CD4-positive, alpha-beta T cell treated with Interleukin-21 for 1 hour (primary cell): ENCODE measurements at places on chromosomes 5 and 9.

DNA sequence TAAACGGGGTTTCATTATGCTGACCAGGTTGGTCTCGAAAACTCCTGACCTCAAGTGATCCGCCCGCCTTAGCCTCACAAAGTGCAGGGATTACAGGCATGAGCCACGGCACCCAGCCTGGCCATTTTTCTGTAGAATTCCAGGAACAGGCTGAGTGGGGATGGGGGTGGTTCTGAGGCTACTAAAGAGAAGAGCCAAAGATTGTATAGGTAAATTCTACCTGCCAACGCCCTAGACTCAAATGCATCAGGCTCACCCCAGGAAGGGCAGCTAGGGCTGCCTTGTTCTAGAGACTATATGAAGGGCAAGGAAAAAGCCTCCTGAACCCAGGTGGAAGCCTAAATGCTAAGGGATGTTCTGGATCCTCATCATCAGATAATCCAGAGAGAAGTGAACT is 1.6 kb upstream of the C5orf52 start:
- DNase-seq: no peak

DNA sequence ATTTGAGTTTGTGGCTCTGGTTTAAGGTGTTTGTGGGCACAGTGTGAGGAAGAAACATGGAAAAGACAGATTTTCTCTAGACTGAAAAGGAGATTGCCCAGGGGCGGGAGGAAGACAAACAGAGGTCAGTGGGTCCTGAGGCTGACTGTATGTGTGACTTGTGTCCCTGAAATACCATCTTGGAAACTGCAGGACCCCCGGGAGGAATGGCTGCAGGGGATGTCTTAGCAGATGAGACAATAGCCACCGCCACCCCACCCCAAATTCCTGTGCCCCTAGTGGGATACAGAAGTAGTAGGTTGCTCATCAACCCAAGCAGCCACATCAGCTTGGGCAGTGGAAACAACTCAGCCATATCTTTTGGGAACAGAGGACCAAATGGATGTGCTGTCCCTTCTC is 1.7 kb upstream of the PSAT1 start:
- DNase-seq: no peak

GRCh38 chr9:34579104-34579807 is 10.3 kb downstream of the CNTFR start:
- no peak for DNase-seq

GRCh38 chr9:108924466-108924865 is 9.5 kb downstream of the ELP1 start:
- DNase-seq: no peak

DNA sequence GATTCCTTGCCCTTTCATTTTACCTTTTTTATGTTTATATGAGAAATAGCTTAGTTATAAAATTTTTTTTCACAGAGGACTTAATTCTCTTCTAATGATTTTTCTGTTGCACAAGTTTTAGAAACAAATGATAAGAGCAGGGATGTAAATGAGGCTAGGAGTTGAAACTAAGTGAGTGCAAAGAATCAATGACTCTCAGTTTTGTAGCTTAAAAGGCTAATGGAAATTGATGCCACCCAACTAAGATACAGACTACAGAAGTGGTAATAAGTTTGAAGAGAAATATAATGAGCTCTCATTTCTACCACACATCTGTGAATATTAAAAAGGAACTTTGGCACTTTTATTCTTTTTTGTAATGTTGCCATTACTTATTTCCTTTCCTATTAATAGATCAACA is 105.1 kb downstream of the LURAP1L start:
- DNase-seq: no peak

DNA sequence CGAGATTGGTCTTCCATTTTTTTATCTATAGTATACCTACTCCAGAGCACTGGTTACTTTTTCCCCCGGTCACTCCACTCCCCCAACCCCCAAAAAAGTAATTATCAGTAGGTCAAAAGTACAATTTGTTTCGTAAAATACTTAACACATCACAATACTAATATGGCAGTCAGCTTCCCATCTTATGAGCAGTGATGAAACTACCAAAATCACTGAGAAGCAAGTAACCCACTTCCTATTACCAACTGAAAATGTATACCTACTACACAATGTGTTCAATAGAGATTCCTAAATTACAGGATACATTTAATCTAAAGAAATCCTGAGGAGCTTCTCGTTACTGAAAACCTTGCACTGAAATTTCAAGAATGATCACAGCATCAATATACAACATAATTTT is 1.9 kb downstream of the CERT1 start:
- no peak for DNase-seq

DNA sequence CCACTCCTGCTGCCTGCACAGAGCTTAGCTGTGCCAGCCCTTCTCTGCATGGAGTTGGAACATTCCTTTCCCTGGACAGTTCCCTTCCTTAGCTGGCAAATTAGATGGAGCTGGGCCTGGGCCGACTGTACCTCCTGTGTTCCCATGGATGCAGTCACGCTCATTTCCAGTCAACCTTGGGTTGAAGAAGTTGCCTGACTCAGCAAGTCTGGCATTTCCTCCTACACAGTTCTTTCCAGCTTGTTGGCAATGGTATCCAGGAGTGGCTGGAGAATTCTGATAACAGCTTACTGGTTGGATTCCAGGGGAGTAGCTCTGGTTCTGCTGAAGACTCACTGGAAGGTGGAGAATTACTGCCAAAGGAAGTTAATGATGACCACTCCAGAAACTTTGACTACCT is 9.2 kb upstream of the TAF1L start:
- DNase-seq: no peak

DNA sequence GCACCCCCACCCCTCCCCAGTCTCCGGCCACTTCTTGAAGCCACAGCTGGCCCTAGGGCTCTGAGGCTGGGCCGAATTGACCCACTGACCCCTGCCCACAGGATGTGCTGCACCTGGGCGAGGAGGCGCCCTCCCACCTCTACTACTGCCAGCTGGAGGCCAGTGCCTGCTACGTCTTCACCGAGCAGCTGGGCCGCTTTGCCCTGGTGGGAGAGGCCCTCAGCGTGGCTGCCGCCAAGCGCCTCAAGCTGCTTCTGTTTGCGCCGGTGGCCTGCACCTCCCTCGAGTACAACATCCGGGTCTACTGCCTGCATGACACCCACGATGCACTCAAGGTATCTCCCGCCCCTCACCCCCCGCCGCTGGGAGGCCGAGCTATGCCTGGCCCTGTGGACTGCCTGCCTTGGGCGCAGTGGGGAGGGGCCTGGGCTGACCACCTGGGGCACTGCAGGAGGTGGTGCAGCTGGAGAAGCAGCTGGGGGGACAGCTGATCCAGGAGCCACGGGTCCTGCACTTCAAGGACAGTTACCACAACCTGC is 21.3 kb downstream of the HK3 start:
- DNase-seq: no peak

DNA sequence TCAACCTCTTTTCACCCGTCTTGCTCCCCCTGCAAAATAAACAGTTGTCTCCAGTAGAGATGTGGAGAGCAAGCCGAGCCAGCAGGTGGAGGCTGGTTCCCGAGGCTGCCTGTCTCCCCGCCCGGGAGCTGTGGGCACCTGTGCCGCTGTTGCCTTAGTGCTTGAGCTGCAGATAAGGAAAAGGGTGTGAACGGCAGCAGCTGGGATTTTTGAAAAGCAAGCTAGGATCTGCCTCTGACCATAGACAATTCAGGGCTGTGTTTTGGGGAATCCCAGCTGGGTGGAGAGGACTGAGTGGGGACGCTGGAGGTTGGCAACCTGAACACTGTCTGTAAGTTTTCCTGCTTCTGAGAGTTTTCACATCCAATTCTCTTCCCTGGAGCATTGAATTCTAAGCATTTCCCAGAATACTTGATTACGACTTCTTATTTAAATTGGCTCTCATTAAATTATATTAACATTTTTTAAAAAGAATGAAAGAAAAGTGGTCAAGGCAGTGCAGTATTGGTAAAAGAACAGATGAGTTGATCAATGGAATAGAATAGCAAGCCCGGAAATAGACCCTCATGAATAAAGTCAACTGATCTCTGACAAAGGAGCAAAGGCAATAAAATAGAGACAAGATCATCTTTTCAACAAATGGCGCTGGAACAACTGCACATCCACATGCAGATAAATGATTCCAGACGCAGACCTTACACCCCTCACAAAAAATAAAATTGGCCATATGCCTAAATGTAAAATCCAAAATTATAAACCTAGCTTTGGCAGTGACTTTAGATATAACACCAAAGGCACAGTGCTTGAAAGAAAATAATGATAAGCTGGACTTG is 9.7 kb downstream of the WNK2 start:
- no peak for DNase-seq

DNA sequence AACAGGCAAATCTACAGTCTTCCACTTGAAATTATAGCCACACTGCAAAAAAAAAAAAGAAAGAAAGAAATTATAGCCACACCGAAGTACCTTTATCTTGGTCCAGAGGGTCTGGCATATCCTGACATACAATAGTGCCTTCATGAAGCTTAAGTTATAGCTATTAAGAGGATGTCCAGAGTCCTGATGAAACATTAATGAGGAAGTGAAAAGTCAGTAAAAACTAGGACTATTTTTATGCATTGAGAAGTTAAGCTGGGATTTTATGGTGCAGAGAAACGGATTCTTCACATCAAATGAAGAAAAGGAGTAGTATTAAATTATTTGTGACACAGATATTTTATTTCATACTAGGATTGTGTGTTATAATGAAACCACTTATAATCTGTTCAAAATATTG is 123.9 kb downstream of the SV2C start:
- no peak for DNase-seq

GRCh38 chr5:148395031-148395430 is 11.3 kb downstream of the FBXO38 start:
- DNase-seq: no peak

DNA sequence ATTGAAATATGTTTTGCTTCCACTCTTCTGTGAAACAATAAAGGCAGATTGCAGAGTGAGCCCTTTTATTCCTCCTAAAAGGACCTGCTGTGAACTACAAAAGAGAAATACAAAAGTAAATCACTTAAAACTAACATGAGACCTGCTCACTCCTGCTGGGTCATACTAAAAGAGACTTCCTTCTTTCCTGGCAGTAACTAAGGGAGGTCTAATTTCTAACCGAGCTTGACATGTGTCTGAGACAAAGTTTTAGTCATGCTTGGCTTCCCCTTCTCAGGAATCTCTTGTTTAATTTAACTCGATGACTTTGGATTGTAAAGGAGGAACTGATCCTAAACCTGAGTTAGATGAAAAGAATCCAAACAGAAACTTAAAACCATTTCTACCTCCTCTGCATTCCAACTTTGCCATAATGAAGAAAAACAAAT is 86.4 kb upstream of the CDH6 start:
- no peak for DNase-seq

- DNase-seq: no peak
These were observed 657.2 kb downstream of the TLE1 start for GRCh38 chr9:81032030-81032572.

GRCh38 chr9:19184144-19184917 is 46.2 kb upstream of the DENND4C start:
- peak; percentile 81 for DNase-seq

DNA sequence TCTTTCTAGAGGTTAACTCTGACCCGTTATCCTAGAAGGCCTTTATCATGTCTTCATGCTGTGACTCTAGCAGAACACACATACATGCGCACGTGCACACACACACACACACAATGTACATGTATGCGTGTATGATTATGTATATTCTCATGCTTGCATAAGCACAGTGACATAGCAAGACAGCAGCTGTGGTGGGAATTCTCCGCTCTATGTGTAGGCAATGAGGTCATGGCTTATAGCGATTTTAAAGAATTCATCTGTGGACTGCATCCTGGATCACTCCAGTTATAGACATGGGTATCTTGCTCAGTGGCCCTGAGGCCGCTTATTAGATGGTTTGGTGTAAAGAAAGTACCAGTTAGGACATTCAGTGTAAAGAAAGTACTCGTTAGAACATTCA is 106.2 kb downstream of the FBXL7 start:
- DNase-seq: no peak

GRCh38 chr5:173858670-173859407 is 29.3 kb upstream of the CPEB4 start:
- no peak for DNase-seq

GRCh38 chr5:88889189-88890069 is 6.4 kb upstream of the MEF2C start:
- no peak for DNase-seq

- peak; percentile 47 for DNase-seq
These were observed 22.7 kb upstream of the LECT2 start for GRCh38 chr5:135977375-135977928.

GRCh38 chr5:91123901-91124300 is 259.2 kb downstream of the ARRDC3 start:
- DNase-seq: no peak

DNA sequence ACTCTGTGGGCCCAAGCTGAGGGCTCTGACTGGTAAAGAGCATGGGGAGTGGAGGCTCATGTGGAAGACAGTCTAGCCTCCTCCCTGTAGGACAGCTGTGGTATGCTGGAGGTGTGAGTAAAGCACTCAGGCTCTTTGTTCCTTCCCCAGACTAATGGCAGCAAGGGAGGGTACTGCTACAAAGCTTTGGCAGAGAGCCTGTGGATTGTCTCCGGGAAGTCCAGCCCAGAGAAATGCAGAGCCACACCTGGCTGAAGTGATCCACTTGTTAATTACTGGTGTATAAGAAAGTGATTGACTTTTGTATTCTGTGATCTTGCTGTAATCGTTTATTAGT is 161.7 kb downstream of the OXCT1 start:
- no peak for DNase-seq

- DNase-seq: no peak
These were observed 58.9 kb upstream of the ORM1 start for GRCh38 chr9:114263853-114264510.

DNA sequence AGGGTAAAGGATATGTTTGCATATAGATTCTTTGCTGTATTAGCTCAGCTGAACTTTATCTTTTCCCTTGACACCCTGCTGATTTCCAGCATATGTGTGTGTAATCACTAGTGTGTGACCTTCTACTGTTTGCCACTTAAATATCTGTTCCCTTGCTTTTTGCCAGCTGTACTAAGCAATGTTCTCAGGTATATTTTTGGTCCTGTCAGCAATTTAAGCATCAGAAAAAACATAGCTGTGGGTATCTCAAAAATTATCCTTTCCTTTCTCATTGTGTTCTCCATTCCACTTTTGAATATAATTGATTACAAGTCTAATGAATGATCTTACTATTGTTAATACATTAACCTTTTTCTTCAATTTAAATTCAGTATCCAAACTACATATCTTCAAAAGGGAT is 59.2 kb upstream of the CDH10 start:
- no peak for DNase-seq
